ENCODE measurements at places on chromosomes 16 and 17.
A peak's percentile ranks its signal among the peaks of the same experiment; 100 is the strongest.

- DNase-seq, result peak; percentile 78
- peaks cover 20% of the 10 kb centered on the region for H3K4me1 ChIP-seq
- H3K27me3 ChIP-seq, result no peaks in the 10 kb centered on the region
- peak overlapping the region; percentile 82 for H3K27ac ChIP-seq
- H3K36me3 ChIP-seq, result no peaks in the 10 kb centered on the region
These were observed 11.3 kb downstream of the PRSS22 start for GRCh38 chr16:2846511-2847310.

DNA sequence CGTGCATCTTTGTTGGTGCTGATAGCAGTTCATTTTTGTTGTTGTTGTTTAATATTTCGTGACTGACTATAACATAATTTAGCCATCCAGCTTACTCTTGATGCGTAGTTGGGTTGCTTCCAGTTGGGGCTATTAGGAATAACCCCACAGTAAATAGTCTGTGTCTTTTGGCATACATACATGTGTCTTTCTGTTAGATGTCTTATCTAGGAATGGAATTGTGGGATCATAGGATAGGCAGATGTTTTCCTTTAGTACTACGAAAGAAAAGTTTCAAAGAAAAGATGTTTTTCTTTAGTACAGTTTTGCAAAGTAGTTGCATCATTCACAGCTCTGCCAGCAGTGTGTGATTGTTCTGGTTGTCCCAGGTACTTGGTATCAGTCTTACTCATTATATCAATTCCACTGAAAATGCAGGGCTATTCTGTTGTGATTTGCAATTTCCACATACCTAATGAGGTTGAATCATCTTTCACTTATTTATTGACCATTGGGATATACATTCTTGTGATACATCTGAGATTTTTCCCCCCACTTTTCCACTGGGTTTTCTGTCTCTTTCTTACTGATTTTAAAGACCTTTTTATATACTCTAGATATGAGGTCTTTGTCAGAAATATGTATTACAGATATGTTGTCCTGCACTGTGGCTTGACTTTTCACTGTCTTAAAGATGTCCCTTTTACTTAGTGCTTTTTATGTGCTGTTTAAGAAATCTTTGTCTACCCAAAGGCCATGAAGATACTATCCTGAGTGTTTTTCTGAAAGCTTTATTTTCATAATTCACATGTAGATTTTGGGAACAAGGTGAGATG lies 173.3 kb downstream of the MRTFB start:
- H3K4me1 ChIP-seq, result no peaks in the 10 kb centered on the region
- H3K4me3 ChIP-seq, result no peak overlapping the region
- H3K27me3 ChIP-seq, result no peaks in the 10 kb centered on the region
- no peak overlapping the region for H3K27ac ChIP-seq
- no peak for DNase-seq

GRCh38 chr17:74922172-74922571 lies 883 bp downstream of the USH1G start:
- H3K36me3 ChIP-seq, result no peaks in the 10 kb centered on the region
- H3K27me3 ChIP-seq, result peaks cover 31% of the 10 kb centered on the region
- DNase-seq, result no peak
- H3K4me1 ChIP-seq, result no peaks in the 10 kb centered on the region

DNA sequence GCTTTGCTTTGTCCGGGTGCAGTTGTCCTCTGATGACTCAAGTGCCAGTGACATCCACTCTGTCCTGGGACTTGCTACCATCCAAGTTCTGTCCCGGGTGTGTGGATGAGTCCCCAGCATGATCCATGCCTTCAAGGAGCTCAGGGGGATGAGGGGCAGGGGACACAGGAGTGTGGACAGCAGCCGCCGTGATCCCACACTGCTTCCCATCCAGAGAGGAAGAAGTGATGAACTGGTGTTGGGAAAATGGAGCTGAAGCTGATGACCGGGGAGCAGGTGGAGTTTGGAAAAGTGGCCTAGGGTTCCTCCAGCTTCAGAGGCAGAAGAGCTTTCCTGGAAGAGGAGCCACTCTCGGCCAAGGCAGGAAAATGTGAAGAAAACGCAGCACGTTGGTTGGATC lies 249.6 kb upstream of the TNRC6C start:
- H3K4me1 ChIP-seq, result no peaks in the 10 kb centered on the region
- H3K4me3 ChIP-seq, result no peak overlapping the region
- H3K27me3 ChIP-seq, result peaks cover 70% of the 10 kb centered on the region
- H3K36me3 ChIP-seq, result no peaks in the 10 kb centered on the region
- H3K27ac ChIP-seq, result no peak overlapping the region
- no peak for DNase-seq

- H3K4me3 ChIP-seq, result no peak overlapping the region
- no peak overlapping the region for H3K27ac ChIP-seq
- H3K4me1 ChIP-seq, result peaks cover 16% of the 10 kb centered on the region
- no peaks in the 10 kb centered on the region for H3K36me3 ChIP-seq
These were observed 5.3 kb downstream of the NKIRAS2 start for GRCh38 chr17:42025191-42025579.

- no peak overlapping the region for H3K27ac ChIP-seq
- DNase-seq, result no peak
- H3K4me1 ChIP-seq, result peaks cover 5% of the 10 kb centered on the region
These were observed 9.3 kb downstream of the ZNF629 start for GRCh38 chr16:30777591-30778297.

DNA sequence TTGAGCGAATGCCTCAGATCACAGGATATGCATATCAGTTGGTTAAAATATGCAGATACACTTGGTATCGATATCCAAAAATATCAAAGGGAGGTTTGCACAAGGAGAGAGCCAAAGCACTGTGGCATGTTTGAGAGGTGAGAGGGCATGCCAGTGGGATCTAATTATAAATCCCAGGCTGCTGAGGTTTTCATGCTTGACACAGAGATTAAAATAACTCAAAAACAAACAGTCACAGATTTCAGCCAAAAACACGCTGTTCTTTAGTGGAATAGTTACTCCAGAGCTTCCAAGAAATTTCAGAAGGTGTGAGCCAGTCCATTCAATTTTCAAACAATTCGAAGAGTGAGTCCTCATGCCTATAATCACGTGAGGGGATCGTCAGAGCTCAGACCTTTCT lies 477.9 kb downstream of the SOX9 start:
- no peak overlapping the region for H3K4me3 ChIP-seq
- peaks cover 31% of the 10 kb centered on the region for H3K4me1 ChIP-seq
- DNase-seq, result no peak
- no peaks in the 10 kb centered on the region for H3K27me3 ChIP-seq

- H3K4me3 ChIP-seq, result peak overlapping the region; percentile 86
- no peaks in the 10 kb centered on the region for H3K27me3 ChIP-seq
- H3K36me3 ChIP-seq, result no peaks in the 10 kb centered on the region
- DNase-seq, result no peak
- peak overlapping the region; percentile 65 for H3K27ac ChIP-seq
These were observed 570 bp upstream of the NME3 start for GRCh38 chr16:1771864-1772361.

GRCh38 chr16:710500-711075 lies 4.3 kb upstream of the METRN start:
- no peak for DNase-seq
- H3K36me3 ChIP-seq, result no peaks in the 10 kb centered on the region
- no peak overlapping the region for H3K27ac ChIP-seq
- H3K4me3 ChIP-seq, result no peak overlapping the region

DNA sequence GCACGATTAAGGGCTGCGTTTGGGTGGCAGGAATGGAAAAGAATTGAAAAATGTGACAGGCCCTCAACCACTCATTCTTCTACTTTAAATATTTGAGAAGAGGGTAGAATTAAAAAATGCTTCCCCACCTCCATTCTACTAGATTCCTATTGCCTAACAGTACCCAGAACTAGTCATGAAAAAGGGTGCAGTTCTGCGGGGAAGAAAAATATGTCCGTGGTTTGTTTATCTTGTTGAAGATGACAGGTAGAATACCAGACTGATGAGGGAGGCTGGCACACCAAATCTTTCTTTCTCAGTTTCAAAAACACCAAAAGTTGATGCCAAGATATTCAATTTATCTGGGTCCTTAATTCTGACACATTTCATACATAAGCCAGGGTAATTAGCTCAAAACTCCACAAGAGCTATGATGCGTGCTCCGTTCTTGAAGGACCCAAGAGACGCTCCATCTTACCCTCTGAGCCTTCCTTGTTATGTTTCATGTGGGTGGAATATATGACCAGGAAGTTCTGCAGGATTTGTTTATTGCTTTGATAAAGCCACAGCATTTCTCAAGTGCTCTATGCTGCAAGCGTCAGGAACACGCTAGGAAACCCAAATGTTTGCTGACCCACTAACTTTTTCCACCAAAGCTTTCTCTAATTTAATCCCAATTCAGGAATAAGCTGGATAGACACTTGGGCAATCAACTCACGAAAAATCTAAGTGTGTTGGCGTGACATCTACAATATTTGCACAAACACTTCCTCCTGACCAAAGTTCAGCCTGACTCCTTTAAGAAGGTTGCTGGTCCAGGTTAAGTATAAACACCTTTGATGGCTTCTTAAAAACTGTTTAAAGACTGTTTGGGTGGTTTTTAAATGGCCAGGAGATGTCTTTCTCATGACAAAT lies 20.6 kb upstream of the GAN start:
- DNase-seq, result peak; percentile 23
- H3K27ac ChIP-seq, result no peak overlapping the region
- no peak overlapping the region for H3K4me3 ChIP-seq

DNA sequence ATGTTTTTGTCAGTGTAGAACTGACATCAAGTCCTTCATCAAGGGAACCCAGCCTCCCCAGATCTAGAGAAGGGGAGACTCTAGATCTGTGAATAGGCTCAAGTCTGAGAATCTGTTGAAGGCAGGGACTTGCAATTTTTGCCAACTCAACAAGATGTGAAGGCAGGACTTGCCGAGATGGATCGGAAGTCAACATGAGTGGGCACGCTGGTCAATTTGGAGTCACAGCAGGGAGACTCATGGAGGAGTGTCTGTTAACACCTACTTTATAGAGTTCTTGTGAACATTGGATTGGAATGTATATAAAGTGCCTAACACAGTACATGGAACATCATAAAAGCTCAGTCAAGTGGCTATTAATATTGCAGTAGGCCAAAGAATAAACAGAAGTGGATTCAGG lies 10.0 kb downstream of the ZNF689 start:
- no peak overlapping the region for H3K4me3 ChIP-seq
- no peaks in the 10 kb centered on the region for H3K27me3 ChIP-seq
- no peak for DNase-seq
- H3K36me3 ChIP-seq, result no peaks in the 10 kb centered on the region

- no peak overlapping the region for H3K27ac ChIP-seq
- no peaks in the 10 kb centered on the region for H3K27me3 ChIP-seq
- no peak overlapping the region for H3K4me3 ChIP-seq
- DNase-seq, result no peak
These were observed 8.0 kb downstream of the CDK5R1 start for GRCh38 chr17:32494621-32495358.

DNA sequence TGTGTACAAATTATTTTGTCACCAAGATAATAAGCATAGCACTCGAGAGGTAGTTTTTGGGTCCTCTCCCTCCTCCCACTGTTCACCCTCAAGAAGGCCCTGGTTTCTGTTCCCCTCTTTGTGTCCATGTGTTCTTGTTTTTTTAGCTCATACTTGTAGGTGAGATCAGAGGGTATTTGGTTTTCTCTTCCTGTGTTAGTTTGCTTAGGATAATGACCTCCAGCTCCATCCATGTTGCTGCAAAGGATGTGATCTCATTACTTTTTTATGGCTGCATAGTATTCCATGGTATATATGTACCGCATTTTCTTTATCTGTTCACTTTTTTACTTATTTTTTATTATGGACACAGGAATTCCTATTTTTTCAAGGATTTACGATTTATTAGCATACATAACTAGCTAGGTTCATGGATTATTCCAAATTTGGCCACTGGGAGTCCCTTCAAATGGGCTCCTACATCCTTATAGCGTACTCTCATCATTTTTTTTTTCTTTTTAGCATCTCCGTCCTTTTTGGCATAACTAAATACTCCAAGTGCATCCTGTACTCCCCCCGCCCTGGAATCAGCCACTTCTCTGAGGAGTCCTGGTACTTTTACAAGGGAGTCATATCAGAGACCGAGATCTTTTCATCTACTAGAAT lies 7.3 kb downstream of the TADA2A start:
- no peaks in the 10 kb centered on the region for H3K27me3 ChIP-seq
- no peak overlapping the region for H3K27ac ChIP-seq
- no peak overlapping the region for H3K4me3 ChIP-seq
- peak; percentile 25 for DNase-seq
- no peaks in the 10 kb centered on the region for H3K36me3 ChIP-seq

DNA sequence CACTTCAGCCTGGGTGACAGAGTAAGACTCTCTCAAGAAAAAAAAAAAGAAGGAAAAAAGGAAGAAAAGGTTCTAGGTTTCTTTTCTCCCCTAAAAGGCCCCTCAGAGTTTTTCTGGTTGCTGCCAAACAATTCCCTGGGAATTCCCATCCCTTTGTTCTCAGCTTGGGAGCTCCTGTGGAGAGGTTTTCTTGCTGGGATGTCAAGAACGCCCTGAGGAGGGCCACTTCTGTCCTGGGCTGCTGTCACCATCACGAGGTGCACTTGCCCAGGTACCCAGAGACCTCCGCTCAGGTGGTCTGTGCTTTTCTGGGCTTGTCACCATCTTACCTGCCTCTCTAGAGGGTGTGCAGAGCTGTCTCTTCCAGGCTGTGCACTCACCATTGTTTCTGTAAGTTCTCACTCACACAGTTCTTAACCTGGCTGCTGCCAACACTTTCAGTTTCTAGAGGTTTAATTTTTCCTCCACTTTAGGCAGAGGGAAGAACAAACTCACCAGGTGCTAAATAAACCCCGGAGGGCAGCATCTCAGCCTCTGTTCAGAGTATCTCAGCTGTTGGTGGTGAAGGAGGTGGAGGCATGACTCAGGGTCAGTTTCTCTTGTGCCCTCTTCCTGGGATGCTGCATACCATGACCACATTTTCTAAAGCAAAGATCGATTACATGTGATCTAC lies 2.4 kb upstream of the COX6A2 start:
- H3K36me3 ChIP-seq, result no peaks in the 10 kb centered on the region
- H3K4me3 ChIP-seq, result no peak overlapping the region
- no peaks in the 10 kb centered on the region for H3K27me3 ChIP-seq

DNA sequence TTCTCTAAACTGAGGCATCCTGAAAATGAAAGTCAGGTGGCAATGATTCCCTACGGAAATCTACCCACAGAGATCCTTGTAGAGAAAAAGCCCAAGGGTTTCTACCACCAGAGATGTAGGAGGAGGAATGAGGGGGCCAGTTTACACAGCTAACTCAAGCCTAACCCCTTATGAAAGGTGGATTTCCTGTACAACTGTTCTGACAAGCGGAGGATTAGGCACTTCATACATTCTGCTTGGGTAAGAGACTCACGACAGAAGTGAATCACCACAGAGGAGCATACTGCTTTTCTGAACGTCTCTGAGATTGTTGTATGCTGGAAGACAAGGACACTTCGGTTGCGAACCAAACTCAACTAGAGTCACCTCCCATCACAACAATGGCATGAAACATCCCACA lies 72.7 kb downstream of the SMG6 start:
- no peak overlapping the region for H3K27ac ChIP-seq
- no peaks in the 10 kb centered on the region for H3K4me1 ChIP-seq
- DNase-seq, result no peak
- H3K27me3 ChIP-seq, result no peaks in the 10 kb centered on the region

GRCh38 chr17:74435775-74436359 lies 4.0 kb downstream of the GPRC5C start:
- peaks cover 35% of the 10 kb centered on the region for H3K36me3 ChIP-seq
- no peak overlapping the region for H3K27ac ChIP-seq
- peaks cover 22% of the 10 kb centered on the region for H3K4me1 ChIP-seq
- H3K4me3 ChIP-seq, result no peak overlapping the region
- H3K27me3 ChIP-seq, result no peaks in the 10 kb centered on the region

All from PC-3 (cell line).